ENCODE measurements at places on chromosomes 3 and 15.

- no peak for ATAC-seq
These were observed 21.7 kb upstream of the EPHB3 start for GRCh38 chr3:184539801-184540435.

DNA sequence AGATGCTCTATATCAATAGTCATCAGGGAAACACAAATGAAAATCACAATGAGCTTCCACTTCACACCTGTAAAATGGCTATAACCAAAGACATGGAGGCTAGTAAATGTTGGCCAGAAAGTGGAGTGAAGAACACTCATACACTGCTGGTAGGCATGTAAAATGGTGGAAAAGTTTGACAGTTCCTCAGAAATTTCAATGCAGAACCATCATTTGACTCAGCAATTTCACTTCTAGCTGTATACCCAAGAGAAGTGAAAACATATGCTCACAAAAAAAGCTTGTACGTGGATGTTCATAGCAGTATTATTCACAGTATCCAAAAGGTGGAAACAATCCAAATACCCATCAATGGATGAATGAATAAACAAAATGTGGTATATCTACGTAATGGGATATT is 19.2 kb upstream of the TOP2B start:
- ATAC-seq: no peak

DNA sequence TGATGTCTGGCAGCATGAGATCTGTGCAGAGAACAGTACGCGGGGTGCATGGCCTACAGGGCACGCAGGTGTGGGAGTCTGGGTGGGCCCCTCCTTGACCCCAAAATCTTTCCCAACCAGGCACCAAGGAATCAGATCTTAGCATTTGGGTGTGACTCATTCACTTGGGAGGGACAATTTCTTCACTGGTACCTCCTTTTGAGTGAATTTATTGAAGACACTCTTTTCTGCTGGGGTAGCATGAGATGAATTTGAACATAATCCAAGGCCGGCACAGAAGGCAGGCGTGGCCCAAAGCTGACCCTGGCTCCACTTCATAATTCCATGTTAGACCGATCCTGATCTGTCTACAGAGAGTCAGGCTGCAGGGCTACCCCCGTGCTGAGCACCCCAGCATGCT is 30.6 kb upstream of the CDV3 start:
- ATAC-seq: no peak

- no peak for ATAC-seq
These were observed 56.6 kb downstream of the MOBP start for GRCh38 chr3:39524107-39524506.

DNA sequence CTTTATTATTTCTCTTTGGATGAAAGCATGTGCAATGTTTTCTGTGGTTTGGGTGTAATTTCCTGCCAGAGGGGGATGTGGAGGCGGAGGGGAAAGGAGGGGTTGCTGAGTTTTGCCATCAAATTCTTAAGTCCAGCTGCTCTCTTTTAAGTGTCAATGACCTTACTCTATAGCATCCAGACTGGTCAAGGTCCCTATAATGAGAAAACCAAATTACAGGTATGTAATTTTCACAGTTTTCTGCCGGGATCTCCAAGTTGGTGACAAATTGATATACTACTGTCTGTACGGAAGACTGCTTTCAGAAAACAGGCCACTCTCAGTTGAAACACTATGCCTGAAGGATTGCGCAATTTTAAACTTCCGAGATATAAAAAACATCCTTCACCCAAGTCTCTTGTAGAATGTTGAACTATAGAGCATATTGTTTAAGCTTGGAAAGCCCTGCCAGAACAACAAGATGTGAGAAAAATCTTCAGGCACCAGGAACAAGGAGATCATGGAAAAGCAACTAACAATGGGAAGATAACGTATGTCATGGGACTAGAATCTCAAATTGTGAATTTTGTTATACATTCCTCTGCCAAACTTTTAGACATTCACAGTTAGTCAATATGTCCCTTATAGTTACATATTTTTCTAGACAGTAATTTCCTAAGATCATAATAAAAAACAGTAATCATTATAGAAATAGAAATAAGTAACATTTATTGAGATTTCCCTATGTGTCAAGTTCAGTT is 300.7 kb upstream of the SATB1 start:
- no peak for ATAC-seq

GRCh38 chr3:195282961-195283360 is 12.0 kb upstream of the XXYLT1 start:
- ATAC-seq: no peak

DNA sequence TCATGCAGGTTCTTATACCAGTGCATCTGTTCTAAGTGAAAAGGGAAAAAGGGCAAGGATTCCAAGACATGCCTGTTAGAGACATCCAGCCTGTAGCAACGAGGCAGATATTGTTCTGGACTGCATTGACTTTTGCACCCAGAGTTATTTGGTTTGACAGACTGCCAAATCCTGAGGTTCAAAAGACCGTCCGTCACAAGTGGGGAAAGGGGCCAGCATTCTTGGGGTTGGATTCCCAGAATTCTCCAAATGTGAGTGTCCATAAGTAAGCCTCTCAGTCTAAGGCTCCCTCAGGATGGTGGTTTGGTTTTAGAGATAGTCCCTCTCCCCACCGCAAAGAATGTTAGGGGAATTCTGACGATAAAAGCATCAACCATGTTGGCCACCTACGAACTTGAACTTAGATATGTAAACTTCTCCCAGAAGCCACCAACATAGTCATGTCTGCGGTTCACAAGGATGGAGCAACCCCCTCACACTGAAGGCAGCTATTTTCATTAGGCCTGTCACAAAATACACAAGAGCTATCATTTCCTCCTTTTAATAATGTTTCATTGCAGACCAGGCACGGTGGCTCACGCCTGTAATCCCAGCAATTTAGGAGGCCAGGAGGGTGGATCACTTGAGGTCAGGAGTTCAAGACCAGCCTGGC is 13.6 kb upstream of the LACTB start:
- ATAC-seq: no peak

DNA sequence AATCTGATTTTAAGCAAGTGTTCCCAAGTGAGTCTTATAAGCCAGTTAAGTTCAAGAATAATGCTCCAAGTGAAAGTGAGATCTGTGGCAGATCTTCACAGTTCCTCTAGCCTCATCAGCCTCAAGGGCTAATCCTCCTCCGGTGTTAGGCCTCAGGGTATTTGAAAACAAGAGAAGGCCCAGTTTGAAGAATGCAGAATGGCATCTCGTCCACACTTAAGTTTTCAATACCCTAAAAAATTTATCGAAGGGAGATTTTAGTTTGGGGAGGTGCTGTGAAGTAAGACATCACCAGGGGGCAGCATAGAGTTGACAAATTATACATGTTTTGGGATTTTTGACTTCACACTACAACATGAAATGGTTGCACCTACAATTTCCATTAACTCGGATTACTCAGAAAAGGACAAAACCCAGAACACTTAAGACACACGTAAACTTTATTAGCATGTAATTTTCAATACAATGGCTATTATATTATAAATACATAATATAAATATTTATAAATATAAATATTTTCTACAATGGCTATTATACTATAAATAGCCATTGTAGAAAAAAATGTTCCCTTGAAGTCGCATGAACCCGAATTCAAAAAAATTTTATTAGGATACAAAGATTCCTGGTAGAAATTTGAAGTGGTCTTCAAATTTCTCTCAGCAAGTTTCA is 2.3 kb upstream of the TMEM266 start:
- ATAC-seq: peak; percentile 18

GRCh38 chr3:18122264-18122663 is 302.9 kb downstream of the SATB1 start:
- no peak for ATAC-seq

GRCh38 chr3:195856410-195857084 is 44.8 kb upstream of the MUC4 start:
- no peak for ATAC-seq

- ATAC-seq: no peak
These were observed 18.1 kb upstream of the OR5AC2 start for GRCh38 chr3:98068824-98069223.

GRCh38 chr3:192299921-192300320 is 427.4 kb downstream of the FGF12 start:
- ATAC-seq: no peak

DNA sequence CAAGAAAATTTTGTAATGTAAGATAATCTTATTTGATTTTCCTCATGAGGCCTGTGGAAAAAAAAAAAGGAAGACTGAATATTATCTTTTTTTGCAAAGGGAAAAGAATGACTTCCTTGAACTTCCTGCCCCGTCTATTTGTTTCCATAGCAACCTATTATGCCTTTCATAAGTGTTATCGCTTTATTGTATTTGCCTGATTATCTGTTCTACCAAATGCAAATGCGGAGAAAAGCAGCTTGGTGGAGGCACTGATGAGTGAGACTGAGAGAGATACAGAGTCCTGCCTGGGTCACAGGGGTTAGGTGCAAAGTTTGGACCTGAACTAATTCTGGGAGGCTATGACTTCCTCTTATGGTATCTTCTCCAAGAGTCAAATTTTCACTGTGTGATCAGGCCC is 334.0 kb upstream of the KCNMB2 start:
- no peak for ATAC-seq

DNA sequence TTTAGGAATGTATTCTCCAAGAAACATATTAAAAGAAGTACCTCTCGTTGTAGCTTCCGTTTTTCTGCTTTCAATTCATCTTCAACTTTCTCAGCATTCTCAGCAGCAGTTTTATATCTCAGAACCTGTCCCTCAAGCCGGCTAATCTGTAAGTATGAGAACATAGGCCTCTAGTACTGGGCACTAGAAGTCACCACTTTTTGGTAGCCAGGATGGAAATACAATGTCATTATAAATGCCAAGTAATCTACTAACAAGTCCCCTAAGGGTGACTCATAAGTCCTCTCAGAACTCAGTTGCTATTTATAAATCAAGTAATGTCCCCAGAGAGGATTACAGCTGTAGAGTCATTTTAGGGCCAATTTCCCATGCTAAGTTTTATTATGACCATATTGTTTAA is 61.1 kb downstream of the MLH1 start:
- peak; percentile 85 for ATAC-seq

GRCh38 chr15:60371175-60372051 is 26.4 kb downstream of the ANXA2 start:
- ATAC-seq: no peak

GRCh38 chr15:57994221-57995049 is 71.1 kb downstream of the ALDH1A2 start:
- no peak for ATAC-seq

DNA sequence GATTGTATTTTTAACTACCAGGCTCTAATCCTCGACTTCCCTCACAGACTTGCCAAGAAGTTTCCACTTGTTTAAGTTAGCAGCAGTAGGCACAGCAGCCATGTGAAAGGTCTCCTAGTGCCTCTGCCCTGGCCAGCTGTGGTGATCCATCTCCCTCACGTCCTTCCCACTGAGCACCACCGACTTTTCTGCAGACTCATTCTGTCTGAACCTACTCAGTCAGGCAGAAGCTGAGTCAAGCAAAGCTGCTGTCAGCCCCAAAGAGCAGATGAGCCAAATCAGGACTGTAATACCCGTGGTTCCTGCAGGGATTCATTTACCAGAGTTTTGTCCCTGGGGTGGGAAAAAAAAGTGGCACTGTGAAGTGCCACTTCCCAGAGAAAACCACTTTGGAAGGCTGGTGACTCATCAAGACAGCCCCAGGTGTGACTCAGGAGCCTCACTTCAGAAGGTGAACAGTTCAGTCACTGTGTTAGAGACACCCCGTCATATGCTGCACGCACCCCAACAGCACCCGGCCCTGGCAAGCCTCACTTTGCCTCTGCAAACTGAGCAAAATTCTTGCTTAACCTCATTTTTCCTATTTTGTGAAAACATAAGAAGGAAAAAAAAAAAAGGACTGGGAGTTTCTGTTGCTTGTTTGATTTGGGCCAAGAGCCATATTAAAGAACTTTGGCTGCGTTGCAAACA is 76.0 kb downstream of the WWTR1 start:
- ATAC-seq: no peak

- no peak for ATAC-seq
These were observed 10.8 kb downstream of the NMD3 start for GRCh38 chr3:161231861-161232260.

GRCh38 chr15:26157081-26157480 is 294.0 kb upstream of the ATP10A start:
- ATAC-seq: no peak

DNA sequence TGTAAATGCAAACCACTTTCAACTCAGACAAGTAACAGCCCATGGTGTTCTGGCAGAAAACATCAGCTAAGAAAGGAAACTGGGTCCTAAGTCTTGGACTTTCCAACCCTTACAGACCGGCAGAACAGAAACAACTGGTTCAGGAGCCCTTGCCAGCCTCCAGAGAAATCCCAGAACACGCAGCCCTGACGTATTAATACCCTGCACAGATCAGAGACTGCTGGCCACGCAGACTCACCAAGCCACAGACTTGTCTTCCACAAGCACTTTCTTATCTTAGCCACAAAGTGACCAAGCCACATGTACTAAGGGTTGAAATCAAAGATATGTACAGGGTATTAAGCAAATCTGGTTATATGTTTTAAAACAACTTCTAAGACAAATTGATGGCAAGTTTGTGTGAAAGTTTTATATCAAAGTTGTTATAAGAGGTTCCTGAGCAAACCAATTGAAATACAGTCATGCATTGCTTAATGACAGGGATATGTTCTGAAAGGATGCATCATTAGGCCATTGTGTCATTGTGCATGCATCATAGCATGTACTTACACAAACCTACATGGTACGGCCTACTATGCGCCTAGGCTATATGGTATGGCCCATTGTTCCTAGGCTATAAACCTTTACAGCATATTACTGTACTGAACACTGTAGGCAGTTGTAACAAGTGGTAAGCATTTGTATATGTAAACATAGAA is 36.8 kb downstream of the BTD start:
- ATAC-seq: no peak

DNA sequence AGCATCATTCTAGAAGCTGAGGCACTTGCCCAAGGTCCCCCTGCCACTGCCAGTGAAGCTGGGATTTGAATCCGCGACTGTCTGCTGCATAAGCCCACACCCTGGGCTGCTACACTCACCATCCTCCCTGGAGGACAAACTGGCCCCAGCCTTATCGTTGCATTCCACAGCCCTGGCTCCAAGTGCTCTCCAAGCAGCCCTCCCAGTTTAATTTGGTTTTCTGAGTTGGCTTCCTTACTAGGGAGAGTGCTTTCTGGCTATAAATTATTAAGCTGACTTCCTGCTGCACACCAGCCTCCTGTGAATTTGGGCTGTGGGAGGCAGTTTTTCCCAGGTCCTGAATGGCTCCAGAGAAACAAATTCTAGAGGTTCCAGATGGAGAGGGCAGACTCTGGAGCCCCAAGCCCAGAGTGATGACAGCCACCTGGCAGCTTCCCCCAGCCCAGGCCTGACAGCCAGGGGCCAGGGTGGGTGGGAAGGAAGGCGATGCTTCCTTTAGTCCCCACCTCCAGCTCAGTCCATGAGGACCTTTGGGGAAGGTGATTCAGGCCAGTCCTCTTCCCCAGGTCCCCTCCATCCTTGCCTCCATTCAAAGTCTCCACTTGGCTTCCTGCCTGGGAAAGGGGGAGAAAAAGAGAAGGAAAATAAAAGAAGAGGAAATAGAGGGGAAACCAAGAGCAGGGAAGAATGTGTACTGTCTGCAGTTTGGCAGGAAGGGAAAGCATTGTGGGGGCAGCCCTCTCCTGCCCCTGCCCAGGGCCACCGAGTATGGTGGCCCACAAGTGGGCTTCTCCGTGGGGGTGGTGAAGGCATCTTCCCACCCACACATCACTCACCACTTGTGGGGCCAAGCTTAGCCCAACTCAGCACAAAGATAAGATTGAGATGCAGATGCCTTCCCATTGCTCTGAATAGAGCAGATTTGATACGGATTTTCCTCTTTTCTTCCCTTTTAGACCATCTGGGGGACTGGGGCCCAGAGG is 69.6 kb downstream of the SEMA5B start:
- no peak for ATAC-seq

GRCh38 chr3:36372534-36372935 is 7.8 kb upstream of the STAC start:
- ATAC-seq: no peak

- peak; percentile 96 for ATAC-seq
These were observed 43.5 kb upstream of the BDH1 start for GRCh38 chr3:197599089-197599765.
